Thoracic aorta (tissue), 2 donors: ENCODE measurements at places on chromosomes 3 and 15. TPM values are rescaled to one million over a fixed set of nuclear protein-coding genes. Genes with fewer than 3 reads are reported as not detected.

- no peaks in the 10 kb centered on the region for H3K4me1 ChIP-seq
- H3K4me3 ChIP-seq: no peak overlapping the region
- no peaks in the 10 kb centered on the region for H3K36me3 ChIP-seq
- H3K27me3 ChIP-seq: no peaks in the 10 kb centered on the region
- H3K27ac ChIP-seq: no peak overlapping the region
- no peak for DNase-seq
Observed at GRCh38 chr3:102235679-102236078, 199.1 kb upstream of the ZPLD1 start.

- no peaks in the 10 kb centered on the region for H3K27me3 ChIP-seq
- no peaks in the 10 kb centered on the region for H3K4me1 ChIP-seq
- H3K36me3 ChIP-seq: no peaks in the 10 kb centered on the region
- no peak overlapping the region for H3K27ac ChIP-seq
- DNase-seq: no peak
Observed at GRCh38 chr3:32257042-32257441, 18.6 kb downstream of the CMTM8 start.

GALNT15 gene
- total RNA-seq: 167 TPM

DNA sequence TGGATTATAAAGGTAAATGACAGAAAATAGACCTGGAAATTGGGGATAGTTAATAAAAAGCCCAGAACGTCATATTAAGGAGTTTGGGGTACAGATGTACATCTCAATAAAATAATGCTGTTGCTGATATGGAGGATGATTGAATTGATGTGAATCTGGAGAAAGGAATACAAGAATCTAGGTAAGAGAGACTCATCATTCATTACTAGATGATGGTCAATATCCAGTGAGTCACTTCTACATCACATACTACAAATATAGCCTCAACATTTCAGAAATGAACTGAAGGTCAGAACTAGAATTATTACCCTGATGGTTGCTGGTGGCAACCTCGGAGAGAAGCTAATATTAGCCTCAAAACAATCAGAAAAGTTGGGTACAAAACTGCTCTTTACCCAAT, 37.6 kb upstream of the P3H2 start:
- no peaks in the 10 kb centered on the region for H3K36me3 ChIP-seq
- no peak for DNase-seq
- no peaks in the 10 kb centered on the region for H3K27me3 ChIP-seq
